ENCODE measurements at places on chromosomes 13 and 19. TPM values are rescaled to one million over a fixed set of nuclear protein-coding genes. Genes with fewer than 3 reads are reported as not detected.

DNA sequence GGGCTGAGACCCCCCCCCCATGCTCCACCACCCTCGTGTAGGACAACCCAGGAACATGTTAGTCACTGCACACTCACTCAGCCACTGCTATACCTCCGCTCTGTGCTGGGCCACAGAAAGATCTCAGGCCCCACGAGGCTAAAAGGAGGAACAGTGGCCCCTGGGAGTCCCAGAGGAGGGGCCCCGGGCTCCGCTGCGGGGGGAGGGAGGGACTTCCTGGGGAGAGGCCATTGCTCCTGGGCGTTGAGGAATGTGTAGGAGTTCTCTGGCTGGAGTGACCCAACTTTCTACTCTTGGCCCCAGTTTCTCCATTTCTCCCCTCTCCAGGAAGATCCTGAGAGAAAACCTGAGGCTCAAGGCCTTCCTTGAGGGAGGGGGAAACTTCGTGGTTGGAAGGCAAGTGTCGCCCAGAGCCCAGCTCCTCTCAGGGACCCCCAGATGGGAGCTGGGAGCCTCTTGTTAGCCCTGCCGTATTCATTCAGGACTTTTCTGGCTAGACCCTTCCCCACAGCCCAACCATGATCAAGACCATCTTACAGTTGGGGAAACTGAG lies 13.6 kb downstream of the ONECUT3 start:
- no peak for DNase-seq

DNA sequence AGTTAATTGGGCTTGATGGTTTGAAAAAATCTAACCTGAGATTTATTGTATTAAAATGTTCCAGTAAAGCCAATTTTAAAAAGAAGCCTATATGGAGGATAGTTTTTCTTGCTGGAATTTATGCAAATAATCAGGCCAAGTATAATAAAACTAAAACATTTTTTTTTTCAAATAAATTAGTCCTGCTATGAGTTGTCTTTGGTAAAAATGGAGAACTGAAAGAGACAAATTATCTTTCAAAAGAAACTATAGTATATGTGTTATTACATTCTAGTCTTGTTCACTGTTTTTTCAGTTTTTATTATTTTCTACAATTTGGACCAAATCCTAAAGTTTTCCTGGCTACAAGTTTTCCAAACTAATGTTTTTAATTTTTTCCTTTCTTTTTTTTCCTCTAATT lies 468.9 kb downstream of the UQCRFS1 start:
- no peak for DNase-seq

GRCh38 chr19:3054972-3055740 lies 7.1 kb downstream of the TLE5 start:
- DNase-seq: no peak

PRSS57 gene
- total RNA-seq: not detected

GRCh38 chr13:48644141-48644540 lies 9.6 kb upstream of the CYSLTR2 start:
- DNase-seq: no peak
